Astrocyte of the hippocampus (primary cell): ENCODE measurements at places on chromosomes 3 and 15.

GRCh38 chr3:23646184-23646920, 159.4 kb upstream of the UBE2E1 start:
- no peak for DNase-seq

DNA sequence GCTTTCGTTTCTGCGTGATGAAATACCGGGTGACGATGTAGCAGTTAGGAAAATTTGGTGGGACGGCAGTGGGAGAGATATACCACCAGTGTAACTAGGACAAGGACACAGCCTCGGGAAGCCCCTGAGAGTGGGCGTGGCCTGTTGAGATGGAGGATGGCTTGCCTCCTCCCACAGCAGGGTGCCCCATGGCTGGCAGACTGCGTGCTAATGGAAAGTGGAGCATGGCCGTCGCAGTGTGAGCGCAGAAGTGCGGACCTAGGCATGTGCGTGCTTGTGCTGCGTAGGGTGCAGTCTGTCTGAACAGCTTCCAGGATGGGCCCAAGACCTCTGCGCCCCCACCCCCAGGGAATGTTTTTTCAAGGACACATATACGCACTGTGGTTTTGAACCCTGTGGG, 56.8 kb downstream of the CHDH start:
- no peak for DNase-seq

DNA sequence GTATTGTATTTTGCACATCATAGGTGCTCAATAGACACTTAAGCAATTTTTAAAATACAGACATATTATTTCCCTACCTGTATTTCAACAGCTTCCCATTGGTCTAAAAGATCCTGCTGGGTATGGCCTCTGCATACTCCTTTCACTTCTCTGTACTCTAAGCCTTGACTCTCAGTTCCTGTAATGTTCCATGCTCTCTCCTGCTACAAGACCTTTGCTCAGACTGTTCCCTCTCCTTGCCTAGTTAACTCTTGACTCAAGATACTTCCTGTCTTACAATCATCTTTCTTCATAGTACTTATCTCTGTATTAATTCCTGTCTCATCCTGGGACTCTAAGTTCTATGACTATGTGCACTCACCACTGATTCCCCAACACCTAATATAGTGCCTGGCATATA, 1.7 kb downstream of the SCN11A start:
- DNase-seq: no peak

DNA sequence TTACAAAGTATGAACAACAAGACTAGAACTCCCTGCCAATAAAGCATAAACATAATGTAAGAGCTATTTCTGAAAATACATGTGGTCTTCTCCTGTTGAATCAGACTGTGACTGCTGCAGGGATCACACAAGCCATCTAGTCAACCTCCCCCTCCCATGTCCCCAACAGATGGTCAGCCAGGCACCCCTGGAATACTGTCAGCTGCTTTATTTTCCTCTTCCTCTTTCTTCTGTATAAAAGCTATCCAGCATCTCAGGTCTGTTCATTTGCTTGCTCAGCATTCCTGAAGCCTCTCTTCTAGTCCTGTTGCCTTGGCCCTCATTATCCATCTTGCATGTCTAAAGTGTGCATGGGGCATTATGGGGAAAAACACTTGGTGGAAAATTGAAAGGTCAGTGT, 6.5 kb upstream of the MINDY4B start:
- DNase-seq: no peak

GRCh38 chr3:94904156-94904674, 841.4 kb downstream of the NSUN3 start:
- no peak for DNase-seq

- DNase-seq: peak; percentile 18
Observed at GRCh38 chr3:55434789-55435188, 52.3 kb downstream of the WNT5A start.

GRCh38 chr3:15438983-15439382, 11.6 kb downstream of the EAF1 start:
- DNase-seq: no peak

- no peak for DNase-seq
Observed at GRCh38 chr15:41544650-41545015, 576 bp upstream of the RPAP1 start.

DNA sequence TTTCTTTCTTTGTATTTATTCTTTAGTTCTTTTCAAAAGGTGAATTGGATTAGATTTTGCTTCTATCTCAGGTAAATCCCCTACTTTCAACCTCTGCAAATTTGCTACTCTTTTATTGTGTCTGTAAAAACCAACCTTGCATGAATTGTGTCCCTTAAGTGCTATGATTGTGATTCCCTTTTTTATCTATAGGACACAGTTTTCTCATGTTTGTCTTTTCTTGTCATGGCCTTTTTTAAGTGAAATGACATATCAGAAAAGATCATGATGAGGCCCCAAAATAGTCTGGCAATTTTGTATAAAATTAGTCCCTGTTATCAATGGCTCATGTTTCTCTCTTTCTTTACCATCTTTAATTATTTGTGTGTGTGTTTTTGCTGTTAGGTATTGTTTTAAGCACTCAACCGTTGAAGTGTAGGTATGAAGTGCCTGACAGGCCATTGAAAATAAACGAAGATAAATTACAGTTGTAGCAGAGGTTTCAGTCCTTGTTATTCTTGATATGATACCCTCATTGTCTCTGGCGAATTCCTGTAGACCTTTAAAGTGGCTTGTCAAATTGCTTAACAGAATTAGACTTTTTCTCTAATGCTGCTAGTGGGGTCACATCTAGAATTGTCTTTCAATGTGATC, 184.3 kb downstream of the UBE2E2 start:
- DNase-seq: no peak

DNA sequence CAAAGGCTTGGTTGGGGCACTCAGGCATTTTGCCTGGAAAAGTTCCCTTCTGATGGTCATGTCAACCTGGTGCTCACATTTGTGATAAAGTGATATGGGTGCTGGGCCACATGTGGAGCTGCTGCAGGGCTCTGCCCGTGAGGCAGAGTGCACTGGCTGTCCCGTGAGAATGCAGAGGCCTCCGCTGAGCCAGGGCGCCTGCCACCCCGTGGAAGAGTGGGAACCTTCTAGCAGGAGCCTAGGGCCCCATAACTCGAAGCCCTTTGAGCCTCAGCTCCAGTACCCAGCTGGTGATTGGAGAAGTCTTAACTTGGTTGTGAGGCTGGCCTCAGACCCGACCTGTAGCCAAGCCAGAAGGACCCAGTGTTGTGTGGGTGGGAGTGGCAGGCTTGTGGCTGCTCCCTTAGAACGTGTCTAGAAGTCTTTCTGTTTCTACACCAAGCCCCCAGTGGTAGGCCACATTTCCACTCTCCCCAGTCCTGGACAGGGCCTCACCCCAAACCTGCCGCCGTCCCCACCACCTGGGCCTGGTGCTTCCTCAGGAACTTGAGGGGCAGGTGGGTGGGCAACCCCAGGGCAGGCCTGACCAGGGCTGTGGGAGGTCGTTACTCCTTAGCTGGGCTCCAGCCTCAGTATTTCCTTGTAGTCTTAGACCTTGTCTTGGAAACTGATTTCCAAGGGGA, 19.7 kb downstream of the SEC61A1 start:
- no peak for DNase-seq

DNA sequence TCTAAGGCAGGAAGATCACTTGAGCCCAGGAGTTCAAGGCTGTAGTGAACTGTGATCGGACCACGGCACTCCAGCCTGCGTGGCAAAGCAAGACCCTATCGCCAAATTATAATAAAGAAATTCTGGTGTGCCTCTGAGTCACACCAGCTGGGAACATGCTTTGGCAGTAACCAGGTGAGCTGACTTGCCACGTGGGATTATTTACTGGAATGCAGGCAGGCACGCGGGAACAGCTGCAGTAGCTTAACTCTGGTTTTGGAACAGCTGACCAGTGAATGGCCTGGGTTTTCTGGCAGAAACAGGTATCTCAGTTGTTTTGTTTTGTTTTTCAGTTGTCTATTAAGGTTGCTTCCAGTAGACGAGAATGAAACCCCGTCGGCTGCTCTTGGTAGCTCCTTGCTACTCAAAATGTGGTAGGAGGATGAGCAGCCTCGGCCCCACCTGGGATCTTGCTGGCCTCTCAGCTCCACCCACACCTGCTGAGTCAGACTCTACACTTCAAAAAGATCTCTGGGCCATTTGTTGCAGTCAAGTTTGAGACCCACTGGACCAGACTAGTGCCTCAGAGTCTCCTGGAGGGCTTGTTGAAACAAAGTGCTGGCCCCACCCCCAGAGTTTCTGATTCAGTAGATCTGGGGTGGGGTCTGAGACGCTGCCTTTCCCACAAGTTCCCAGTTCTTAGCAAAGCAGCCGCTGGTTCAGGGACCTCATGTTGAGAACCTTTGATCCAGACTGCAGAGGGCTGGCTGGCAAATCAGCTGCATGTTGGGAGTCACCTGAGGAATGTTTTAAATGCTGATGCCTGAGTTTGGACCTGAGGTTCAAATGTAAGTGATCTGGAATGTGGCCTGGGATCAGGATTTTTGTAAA, 26.6 kb downstream of the IDH2 start:
- DNase-seq: peak; percentile 55

DNA sequence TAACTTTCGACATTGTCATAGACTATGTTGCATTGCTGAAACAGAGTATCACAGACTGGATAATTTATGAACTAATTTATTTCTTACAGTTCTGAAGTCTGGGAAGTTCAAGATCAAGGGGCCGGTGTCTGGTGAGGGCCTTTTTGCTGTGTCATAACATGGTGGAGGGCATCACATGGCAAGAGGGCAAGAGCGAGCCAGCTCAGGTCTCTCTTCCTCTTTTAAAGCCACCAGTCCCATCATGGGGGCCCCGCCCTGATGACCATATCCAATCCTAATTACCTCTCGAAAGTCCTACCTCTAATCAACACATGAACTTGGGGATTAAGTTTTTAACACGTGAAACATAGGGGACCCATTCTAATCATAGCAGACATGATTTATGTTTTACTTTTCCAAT, 33.5 kb upstream of the DCUN1D1 start:
- DNase-seq: no peak

DNA sequence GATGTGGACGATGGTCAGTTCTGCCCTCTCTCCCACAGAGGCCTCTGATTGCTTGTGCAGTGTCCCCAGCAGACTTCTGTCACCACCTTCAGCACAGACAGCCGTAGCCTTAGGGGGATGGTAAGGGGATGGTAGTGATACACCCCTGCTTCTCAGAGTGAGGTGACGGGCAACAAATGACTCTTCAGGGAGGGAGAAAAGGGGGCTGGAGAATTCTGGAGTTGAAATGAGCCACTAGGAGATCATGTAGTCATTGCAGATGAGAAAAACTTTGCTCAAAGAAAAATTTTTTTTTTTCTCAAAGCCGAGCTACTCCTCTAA, 29.6 kb upstream of the TIMP4 start:
- DNase-seq: no peak

- no peak for DNase-seq
Observed at GRCh38 chr15:97545799-97546198, 414.7 kb upstream of the ARRDC4 start.

DNA sequence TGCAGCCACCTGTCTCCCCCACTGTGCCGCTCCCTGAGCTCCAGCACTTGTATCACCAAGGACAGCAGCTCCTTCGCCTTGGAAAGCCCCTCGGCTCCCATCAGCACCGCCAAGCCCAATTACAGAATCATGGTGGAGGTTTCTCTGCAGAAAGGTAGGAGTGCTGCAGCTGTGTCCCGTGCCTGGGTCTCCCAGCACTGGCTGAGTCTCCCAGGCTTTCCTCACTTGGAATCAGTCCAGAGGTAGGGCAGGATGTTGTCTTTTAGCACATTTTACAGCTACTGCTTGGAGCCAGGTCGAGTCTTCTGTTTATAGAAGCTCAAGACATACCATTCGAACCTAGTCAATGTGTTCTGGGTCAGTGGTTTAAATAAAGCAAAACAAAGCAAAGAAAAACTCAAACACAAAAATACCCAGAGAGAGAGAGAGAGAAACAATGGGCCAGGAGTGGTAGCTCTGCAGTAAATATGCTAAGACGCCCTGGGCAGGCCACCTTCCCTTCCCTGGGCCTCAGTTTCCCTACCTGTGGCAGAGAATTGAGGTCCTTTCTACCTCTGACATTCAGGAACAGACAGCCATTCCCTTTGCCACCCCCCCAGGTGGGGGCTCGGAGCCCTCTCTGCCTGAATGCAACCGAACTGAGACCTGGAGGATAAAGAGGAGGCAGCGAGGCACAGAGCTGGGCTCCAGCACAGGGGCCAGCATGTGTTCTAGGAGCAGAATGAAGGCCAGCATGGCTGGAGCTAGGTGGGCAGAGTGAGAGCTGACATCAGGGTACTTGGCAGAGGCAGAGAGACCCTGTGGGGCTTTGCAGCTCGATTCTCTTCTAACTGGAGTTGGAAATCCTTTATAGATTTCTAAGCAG, 44.1 kb downstream of the STARD5 start:
- no peak for DNase-seq

DNA sequence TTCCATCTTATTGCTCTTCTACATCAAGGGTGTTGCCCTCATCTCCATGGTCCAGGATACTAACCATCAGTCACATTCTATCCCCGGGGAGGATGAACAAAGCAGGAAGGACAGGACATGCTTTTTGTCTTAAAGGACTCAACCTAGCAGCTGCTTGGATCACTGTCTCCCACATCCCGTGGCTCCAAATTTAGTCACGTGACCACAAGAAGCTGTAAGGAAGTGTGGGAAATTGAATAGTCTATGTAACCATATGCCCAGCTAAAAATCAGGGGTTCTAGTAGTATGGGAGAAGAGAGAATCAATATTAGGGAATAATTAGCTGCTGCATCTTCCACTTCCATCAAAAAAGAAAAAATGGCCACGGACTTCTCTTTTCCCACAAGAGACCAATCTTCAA, 18.2 kb upstream of the CMSS1 start:
- DNase-seq: no peak

- peak; percentile 96 for DNase-seq
Observed at GRCh38 chr3:72591522-72592421, 256.5 kb downstream of the SHQ1 start.

DNA sequence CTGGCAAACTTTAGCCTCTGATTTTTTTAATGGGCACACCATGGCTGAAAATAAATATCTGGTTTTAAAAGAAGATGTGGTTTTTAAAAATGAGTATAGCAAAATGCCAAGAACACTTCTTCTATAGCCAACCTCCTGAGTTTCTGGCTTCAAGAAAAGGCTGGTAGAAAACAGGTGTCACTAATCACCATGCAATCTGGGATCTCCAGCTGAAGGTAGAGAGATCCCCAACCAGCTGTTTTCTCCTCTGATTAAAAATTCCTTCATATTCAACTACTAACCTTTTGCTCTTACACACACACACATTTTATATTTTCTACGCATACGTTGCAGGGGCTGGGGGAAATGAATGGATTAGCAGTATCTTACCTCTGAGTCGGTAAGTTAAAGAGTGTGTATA, 279.6 kb upstream of the ROBO2 start:
- DNase-seq: no peak

- DNase-seq: no peak
Observed at GRCh38 chr15:83734487-83734886, 80.6 kb downstream of the ADAMTSL3 start.

DNA sequence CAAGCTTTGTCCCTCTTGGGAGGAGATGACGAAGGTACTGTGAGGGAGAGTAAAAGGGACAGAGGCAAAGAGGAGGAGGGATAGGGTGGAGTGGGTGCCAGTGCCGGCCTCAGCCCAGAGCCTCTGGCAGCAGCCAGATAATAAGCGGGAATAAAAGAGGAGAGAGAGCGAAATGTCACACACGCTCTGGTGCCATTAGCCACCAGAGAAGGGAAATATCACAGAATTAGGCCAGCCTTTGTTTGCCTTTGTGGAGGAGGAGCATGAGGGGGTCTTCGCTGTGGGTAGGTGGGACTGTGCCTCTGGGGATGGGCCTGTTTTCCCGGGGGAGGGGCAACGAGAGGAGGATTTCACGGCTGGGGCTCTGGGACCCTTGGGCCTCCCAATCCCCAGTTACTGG, 67.8 kb downstream of the LINGO1 start:
- no peak for DNase-seq
